ENCODE measurements at places on chromosomes 3 and 15.
A peak's percentile ranks its signal among the peaks of the same experiment; 100 is the strongest.

DNA sequence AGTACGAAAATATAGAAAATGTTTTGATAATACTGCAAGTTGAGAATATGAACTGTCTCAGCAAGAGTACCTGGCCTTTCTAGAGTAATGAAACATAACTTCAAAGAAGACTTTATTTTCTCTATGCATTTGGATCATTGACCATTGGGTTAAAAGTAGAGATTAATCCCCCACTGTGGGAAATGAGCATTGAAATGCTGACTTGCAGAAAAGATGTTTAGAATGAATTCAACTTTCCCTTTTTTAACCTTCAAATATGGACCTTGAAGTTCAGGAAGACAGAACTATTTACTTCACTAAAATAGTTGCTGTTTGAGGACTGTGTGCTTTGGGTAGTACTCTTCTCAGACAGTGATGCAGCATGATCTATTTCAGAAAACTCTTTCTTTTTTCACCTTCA, 75.7 kb downstream of the NLGN1 start:
- no peak for DNase-seq

- DNase-seq, result no peak
These were observed 227.6 kb downstream of the KLF13 start for GRCh38 chr15:31554261-31554660.

GRCh38 chr15:36617529-36618196, 38.2 kb downstream of the CDIN1 start:
- peak; percentile 4 for DNase-seq

- DNase-seq, result no peak
These were observed 124.0 kb downstream of the RAP2B start for GRCh38 chr3:153285982-153286381.

- DNase-seq, result no peak
These were observed 112.1 kb downstream of the RSL24D1 start for GRCh38 chr15:55084673-55085072.

- DNase-seq, result no peak
These were observed 21.6 kb downstream of the SPTSSB start for GRCh38 chr3:161349529-161350312.

GRCh38 chr3:160754371-160754854, 1.6 kb upstream of the PPM1L start:
- DNase-seq, result peak; percentile 29

DNA sequence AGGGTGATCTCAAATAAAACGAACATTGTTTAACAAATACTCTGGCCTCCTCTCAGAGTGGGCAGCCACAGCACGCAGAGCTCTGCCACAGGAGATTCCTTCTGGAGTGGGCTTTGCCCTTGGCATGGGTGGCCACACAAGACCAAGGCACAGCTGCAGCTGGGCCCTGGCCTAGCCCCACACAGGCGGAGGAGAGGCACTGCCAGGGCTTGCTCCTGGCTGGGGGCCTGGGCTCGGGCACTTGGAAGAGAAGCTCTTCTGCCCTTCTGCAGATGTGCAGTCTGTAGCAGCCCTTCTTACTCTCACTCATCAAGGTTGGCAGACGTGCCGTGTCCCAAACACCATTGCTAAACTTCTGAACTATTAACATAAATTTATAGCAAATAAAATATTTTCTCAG, 67.2 kb downstream of the CRTC3 start:
- no peak for DNase-seq

- DNase-seq, result no peak
These were observed 211.8 kb downstream of the NAALADL2 start for GRCh38 chr3:175070946-175071345.

DNA sequence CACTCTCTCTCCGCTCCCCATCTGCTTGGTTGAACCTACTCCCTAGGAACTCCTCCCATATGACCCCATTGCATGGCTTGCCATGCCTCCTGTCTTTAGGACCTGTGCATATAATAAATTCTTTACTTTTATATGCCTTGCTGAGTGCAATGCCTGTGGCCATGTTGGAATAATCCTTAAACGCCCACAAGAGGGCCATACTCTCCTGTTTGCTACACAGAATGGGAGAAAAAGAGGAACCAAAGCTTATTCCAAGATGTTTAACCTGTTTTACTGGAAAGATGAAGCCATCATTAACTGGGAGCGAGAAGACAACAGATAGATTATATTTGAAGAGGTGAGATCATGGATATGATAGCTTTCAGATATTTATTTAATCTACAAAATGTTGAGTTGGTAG, 1097.8 kb downstream of the NAALADL2 start:
- DNase-seq, result peak; percentile 20

DNA sequence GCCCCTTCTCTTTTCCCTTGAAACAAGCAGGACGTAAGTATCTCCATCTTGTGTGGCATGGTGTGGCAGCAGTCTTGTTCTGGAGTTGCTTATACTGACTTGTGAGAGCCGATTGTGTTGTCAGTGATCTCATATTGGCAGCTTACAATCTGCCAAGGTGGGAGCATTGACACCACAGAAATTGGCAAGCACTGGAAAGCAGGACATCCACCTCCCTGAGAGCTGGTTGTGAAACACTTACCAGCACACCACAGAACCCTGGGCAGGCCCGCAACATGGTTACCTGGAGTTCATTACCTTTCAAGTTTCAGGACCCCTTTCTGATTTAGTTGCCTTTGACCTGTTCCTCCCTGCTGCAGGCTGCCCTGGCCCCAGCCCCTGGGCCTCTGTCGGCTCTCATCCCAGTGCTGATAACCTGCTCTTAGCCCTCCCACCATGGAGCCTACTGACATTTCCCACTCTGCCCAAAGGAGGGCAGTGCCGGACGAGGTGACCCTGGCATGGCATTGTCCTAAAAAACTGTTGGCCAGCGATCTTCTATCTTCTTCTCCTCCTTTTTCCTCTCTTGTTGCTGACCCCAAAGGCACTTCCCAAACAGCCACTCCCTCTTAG, 10.6 kb upstream of the ATP2B2 start:
- DNase-seq, result peak; percentile 29

DNA sequence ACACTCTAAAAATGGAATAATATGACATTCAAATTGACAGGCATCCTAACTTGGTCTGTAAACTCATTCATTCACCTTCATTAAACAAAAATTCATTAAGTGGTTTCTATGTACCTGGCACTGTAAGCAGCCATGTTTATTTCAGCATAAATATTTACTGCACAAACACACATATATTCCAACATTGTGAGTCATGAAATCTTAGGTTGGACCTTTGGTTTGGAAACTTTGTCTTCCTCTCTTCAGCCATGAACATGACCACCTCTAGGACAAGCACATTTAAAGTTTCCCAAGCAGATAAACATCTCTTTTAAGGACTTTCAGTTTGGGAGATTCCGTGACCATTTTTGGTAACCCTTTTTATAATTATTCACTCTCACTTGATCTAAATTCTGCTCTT, 131.8 kb downstream of the TPRG1 start:
- no peak for DNase-seq

DNA sequence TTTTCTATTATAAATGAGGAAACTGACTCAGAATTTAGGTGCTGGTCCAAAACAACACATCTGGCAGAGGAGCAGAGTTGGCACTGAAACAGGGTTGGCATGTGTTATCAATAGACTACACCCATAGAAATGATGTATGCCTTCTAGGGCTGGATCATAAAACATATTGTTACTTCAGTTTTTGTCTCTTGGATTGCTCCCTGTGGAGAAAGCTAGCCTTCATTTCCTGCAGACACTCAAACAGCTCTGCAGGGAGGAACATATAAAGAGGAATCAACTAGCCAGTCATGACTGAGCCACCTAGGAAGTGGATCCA, 507 bp upstream of the MRPL3 start:
- DNase-seq, result no peak

- DNase-seq, result no peak
These were observed 95.9 kb downstream of the ADAMTS17 start for GRCh38 chr15:100245855-100246254.

DNA sequence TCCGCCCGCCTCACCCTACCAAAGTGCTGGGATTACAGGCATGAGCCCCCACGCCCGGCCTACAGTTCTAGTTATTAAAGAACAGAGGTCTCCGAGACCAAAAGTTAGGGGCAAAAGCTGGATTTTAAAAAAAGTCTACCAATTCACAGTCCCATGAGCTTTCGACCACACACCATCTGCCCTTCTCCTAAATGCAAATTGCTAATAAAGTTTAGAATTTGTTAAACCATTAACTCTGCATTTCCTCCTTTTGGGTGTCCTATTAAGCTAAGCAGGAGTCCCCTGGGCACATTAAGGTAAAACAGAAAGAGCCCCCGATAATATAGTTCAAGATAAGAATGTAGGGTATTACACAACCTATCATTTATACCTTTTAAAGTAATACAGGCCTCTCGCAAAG, 322.7 kb downstream of the FOXP1 start:
- no peak for DNase-seq

DNA sequence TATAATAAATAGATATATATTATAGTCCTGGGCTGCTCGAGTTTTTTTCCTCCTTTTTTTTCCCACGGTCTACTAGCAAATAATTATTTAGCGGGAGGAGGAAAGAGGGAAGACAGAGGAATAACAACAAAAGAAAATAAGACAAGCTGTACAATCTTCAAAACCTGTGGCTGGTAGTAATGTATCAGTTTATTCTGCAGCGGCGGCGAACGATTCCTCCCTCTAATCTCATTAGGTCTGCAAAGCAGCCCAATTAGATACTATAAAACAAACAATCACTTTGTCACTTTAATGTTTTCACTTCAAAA, 390 bp upstream of the TLE3 start:
- peak; percentile 55 for DNase-seq

DNA sequence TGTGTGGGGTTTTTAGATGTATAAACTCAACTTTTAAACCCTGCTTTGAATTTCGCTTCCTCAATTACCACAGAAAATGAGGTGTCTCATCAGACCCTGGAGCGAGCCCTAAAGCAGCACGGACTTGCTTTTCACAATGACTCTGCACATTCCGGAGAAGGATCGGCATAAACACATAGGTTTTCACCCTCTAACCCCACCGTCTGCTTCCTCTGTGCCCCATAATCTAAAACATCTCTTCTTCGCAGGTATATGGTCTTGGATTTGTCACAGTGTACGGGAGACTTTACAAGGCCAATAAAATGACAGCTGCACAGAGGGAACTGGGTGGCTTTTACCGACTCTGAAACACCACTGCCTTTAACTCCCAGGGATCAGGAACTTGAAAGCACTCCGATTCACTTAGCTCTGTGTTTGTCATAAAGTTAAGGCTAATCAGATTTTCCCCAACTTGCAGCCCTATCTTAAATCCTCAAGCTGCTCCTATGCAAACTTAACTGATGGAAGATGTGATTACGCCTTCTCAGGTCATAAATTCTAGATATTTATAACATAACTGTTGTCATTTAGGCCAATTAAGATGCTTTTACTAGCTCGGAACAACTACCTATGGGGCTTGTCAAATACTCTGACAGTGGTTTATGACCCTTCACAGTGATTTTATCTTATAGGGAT, 133.4 kb upstream of the WNT5A start:
- peak; percentile 67 for DNase-seq

DNA sequence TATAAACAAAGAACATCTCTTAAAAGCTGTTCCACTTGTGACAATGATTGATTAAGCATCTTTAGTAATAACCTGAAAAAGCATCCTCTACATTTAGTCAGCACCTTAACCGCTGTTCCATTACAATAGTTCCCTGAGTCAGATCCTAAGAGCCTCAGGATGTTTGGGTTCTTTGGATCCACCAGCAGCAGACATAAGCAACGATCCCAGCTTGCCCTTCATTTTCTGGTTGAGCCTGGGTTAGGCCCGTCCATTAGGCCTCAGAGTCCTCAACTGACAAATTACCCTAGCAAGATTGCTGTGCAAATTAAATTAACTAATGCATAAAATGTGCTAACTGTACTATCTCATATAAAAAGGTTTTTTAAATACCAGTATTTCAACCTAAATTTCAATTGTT, 42.3 kb upstream of the ROBO1 start:
- no peak for DNase-seq

- DNase-seq, result no peak
These were observed 87.8 kb upstream of the RNU6-1 start for GRCh38 chr15:67927501-67928168.

DNA sequence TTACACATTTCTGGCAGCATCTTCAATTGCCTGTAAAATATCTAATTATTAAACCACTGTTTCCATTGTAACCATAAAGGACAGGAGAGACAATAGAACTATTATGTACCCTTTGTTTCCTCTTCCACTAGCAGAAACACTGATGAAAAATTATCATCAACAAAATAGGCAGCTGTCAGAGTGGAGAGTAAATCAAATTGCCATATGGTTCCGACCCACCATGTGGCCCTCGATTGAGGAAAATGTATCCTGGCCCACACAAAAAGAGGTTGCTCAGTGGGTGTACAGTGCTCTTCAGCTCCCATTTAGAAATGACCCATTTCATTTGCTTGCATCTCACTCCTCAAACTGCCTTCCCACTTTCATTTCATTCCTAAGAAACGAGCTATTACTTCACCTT, 570.6 kb upstream of the UBE2E2 start:
- DNase-seq, result no peak

DNA sequence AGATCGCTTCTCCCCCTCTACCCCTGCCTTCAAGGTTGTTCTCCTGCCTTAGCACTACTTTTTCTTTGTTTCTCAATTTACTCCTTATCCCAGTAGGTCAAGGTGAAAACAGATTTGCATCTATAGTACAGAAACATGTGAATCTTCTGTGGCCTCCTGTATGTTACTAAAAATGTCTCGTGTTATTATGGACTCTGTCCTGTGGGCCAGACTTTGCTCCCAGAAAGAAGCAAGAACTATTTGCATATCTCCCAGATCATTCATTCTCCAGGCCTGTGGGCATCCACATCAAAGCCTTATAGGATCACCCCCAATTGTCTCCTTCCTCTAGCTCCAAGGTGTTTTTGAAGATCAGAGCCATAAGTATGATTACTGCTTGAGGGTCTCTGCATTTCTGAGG, 169.5 kb upstream of the ROPN1 start:
- DNase-seq, result no peak

DNA sequence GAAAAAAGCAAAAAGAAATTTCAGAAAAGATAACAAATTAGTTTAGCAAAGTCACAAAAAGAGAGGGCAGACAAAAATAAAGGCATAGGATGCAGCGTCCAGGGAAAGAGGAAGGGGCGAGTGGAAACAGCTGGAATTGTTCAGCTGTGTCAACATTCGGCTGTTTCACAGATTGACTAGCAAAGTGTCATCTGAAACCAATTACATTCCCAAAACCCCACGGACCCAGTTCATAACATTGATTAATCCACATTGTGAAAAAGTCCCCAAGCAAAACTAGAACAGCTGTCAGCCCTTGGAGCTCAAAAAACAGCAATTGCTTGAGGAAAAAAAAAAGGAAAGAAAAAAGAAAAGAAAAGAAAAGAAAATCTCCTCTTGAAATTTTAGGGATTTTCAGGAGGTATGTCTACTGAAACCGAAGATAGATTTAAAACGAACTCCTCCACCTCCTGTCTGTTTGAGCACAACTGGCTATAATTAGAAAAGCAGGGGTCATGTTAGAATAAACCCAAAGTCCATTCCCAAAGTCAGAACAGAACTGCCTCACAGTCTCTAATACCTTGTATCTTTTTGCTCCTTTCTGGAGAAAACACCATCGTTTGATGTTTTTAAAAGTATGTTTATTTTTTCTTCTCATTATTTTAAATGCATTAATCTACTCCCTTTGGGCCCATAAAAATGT, 159.6 kb downstream of the RORA start:
- DNase-seq, result no peak
